ENCODE measurements at places on chromosomes 1 and 21.

DNA sequence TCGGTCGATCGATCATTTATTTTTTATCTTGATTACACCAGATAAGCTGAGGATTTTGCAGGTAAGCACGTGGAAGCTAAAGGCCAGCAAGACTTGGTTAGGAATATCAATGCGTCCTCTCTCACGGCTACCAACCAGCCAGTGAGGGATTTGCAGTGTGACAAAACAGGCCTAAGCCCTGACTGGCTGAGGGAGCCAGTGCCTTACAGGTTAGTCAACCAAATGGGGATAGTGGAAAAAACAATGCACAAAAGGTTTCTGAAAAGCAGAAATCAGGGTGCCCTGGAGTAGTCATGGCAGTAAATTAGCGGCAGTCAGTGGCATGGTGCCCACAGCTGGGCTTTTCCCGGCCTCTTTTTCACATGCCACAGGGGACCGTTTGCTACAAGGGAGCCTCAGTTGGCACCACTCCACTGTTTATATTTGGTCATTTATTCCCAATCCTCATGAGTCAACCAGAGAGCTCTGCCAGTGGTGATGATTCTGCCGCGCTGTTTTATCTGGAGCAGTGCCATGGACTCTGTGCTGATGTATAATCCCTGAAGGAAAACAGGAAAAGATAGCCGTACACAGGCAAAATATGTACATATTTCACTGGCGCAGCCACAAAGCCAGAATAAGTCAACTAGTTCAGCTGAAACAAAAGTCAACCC, 167.6 kb downstream of the RHOU start:
- peak; percentile 99 for DNase-seq

DNA sequence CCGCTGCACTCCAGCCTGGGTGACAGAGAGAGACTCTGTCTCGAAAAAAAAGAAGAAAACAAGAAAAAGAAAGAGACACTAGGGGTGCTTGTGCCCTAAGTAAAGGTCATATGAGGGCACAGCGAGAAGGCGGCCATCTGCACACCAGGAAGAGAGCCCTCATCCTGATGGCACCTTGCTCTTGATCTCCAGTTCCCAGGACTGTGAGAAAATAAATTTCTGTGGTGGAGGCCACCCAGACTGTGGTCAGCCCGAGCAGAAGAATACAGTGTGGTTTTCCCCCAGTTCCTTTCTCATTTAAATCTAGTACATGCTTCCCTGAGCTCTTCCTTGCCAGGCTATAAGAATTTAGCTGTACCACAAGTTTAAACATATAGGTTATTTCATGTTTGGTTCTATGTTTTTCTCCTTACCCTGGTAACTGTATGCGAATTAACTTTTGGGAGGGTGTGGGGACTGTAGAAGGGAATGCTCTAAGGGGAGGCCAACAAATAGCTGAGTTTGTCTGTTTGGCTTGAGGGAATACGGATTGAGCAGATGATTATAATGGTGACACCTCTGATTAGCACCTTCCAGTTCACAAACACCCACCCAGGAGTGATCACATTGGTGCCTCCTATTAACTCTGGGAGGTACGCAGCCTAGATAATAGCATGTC, 119.6 kb upstream of the ERRFI1 start:
- no peak for DNase-seq

DNA sequence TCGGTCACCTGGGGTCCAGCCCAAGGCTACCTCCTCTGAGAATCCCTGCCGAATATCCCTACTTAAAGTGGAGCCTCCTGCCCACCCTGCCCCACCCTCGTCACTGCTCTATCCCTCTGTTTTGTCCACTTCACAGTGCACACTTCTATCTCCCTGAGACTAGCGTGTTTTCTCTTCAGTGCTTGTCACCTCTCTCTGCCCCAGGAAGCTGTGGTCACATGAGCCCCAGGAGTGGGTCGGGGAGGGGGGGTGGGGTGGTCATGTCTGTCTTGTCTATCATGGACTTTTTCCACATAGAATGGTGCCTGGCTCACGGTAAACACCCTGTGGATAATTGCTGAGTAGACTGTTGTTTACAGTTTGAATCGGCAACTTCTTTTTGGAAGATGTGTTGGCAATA, 673.6 kb downstream of the PTPRU start:
- no peak for DNase-seq

DNA sequence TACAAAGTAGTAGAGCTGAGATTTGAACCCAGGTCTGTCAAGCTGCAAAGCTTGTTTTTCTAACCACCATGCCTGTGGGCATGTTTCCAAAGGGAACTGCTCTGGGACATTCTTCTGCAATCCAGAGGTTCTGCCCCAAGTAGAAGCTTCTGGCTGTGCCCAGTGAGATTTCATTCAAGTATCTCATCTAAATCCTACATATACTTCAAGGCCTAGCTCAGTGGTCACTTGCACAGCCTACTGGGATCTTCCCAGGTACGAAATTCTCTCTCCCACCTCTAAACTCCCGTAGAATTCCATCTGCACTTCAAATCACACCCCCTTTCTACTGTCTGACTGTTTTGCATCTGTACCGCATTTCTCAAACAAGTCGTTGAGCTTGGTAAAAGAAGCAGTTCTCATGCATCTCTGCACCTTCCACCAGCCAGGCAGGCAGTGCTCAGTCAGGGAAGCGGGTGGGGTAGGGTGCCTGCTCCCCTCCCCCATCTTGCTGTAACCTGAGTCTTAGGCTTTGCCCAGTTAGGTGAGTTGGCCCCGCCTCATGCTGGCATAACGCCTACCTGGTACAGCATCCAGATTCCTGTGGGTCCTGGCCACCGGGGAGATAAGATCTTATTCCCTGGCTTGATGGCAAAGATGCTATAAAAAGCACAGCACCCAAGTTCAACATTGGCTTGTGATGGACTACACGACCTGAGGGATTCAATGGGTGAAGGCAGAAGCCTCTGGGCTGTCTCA, 13.5 kb downstream of the SLC9A1 start:
- DNase-seq = no peak

GRCh38 chr1:197171531-197171930, 25.1 kb upstream of the ASPM start:
- DNase-seq = no peak

DNA sequence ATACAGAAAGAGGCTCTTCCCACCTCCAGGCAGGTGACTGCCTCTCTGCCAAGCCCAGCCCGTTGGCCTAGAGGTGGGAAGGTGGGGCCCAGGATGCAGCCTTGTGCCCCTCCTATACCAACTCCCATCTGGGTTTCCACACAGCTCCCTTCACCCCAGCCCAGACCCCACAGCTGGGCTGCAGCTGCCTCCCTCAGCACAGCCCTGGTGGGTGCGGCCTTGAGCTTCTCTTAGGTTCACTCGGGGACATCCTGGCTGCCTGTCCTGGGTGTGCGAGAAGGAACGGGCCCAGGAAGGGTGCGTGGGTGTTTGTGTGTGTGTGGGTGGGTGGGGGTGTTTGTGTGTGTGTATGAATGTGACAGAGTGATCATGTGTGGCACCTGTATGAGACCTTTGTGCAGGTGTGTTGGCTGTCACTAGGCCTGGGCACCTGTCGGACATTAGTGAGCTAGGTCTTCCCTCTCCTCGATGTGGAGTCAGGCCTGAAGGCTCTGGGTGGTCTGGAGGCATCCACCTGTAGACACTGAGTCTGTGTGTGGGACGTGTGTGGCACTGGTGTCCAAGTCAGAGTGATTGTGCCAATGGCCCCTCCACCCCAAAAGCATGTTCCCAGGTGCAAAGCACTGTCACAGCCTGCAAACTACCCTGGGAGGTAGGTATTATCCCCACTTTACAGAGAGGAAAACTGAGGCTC, 30.7 kb downstream of the FOXO6 start:
- DNase-seq = no peak

DNA sequence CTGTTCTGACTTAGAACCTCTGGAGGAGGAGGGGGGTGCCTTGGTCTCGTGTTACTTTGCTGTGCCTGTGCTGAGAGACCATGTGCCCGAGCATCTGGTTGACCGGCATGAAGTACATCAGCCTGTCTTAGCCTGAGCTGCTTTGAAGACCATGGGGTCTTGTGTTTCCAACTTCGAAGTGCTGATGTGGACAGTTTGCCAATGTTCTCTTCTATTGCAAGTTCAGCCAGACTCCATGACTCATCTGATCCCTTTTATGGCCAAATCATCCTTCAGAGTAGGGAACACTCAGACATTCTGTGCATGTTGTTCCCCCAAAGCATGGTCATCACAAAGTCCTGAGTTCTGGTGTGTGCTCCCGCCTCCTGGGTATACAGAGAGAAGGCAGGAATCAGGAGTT, 6.0 kb upstream of the PLA2G2C start:
- DNase-seq = peak; percentile 51

DNA sequence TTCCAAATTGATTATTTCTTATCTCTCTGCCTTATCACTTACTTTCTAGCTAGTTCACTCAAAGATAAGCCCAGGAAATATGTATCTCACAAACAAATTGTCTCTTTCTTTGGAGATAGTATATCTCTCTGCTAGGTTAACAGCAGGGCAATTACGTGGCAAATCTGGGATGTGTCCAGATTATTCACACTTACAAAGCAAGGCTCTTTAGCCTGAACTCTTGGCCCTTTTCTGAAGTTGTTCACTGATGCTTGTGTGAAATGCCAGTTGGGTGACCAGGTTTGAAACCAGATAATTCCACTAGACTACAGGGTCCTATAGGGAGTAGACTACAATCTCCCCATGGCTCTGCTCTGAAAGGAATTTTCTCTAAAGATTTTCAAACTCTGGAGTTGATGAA, 30.8 kb upstream of the FAM78B start:
- DNase-seq = no peak

GRCh38 chr1:64187646-64188045, 15.8 kb upstream of the UBE2U start:
- DNase-seq = no peak

DNA sequence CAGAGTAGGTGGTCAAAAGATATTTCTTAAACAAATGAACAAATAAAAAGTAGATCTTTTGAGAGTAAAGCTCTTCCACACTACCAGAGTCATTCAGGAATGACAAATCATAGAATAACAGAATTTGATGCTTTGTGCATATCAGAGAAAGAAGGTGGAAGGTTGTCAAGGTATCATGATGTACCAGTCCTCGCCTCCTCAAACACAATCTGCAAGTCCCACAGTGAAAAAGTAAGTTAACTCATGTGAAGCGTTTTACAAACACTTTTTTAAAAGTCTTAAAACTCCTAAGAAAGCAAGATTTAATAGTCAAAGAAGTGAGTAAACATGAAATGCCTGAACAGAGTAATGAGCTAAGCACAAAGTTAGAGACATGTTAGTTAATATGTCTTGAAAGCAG, 2.5 kb upstream of the RGS4 start:
- no peak for DNase-seq

Data from cardiac fibroblast (primary cell).